ENCODE measurements at places on chromosomes 2 and 18.

GRCh38 chr2:134660626-134661402 lies 58.0 kb downstream of the TMEM163 start:
- no peak for DNase-seq

DNA sequence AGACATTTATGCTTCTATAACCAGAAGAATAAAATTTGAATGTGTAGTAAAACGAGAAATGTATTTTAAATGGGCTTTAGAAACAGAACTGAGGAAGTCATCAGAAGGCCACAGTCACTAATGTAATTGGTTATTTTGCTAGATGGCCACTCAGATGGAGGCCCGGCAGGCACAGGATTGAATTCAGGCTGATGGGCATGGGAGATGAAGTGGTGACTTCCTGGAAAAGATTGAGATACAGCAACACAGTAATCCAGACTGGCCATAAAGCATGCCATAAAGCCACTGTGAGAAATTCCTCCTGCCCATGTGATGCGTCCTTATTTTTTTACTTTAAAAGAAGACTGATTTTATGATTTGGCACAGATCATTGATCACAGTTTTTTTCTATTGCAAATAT lies 297.7 kb downstream of the ICOS start:
- DNase-seq: no peak

GRCh38 chr2:151973901-151974199 lies 125.0 kb downstream of the CACNB4 start:
- no peak for DNase-seq

- no peak for DNase-seq
Observed at GRCh38 chr18:21275645-21276044, 33.6 kb downstream of the GREB1L start.

Data from CD4-positive, alpha-beta T cell treated with Interleukin-4 for 1 hour (primary cell).